ENCODE measurements at places on chromosomes 11 and 22. TPM values are rescaled to one million over a fixed set of nuclear protein-coding genes. Genes with fewer than 3 reads are reported as not detected.

Gene LTO1
- 43.2 TPM for total RNA-seq

Gene BTG4
- not detected for total RNA-seq

Gene TBX1
- not detected for total RNA-seq

Gene NRGN
- total RNA-seq: 614 TPM

Gene APOA4
- total RNA-seq: not detected

Gene OR52D1
- not detected for total RNA-seq

Gene SMIM38
- 0.34 TPM for total RNA-seq

Gene PTPRCAP
- total RNA-seq: 184 TPM

Gene MPZL2
- 0.50 TPM for total RNA-seq

Gene LIF
- total RNA-seq: 1.8 TPM

Gene THY1
- total RNA-seq: not detected

Gene TMEM191B
- total RNA-seq: not detected

Gene IL17REL
- not detected for total RNA-seq

Gene BLID
- not detected for total RNA-seq
